ENCODE measurements at places on chromosomes 5 and 9.
A peak's percentile ranks its signal among the peaks of the same experiment; 100 is the strongest.

DNA sequence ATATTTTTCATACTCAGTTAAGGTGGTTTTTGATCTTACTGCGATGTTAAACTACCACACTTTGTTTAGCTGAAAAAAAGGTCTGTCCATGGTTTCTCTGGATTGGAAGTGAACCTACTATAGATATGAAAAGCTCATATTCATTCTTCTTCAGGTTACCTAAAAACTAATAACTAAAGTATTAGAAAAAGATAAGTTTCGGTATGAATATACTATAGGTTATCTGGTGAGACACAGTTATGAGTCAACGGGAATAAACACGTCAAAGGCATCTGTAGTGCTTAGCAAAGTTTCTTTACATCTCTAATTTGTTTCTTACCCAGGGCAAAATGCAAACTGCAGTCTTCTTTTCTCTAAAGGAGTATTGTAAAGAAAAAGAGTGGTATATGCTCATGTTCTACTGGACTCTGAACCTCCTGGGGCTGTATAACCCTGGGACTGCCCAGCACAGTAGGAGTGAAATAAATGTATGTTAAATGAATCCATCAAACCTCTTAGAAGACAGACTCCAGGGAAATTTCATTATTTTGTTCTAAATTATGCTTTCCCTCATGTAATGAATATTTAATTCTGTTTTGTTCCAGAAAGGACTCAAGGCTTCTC, 521.9 kb downstream of the PDE4D start:
- DNase-seq: no peak

GRCh38 chr5:73496984-73497457, 1.2 kb upstream of the BTF3 start:
- DNase-seq: no peak

GRCh38 chr9:108278341-108278740, 577.4 kb downstream of the ACTL7B start:
- DNase-seq: no peak

- DNase-seq: no peak
Measured at GRCh38 chr5:128798871-128799270, 166.4 kb upstream of the SLC27A6 start.

DNA sequence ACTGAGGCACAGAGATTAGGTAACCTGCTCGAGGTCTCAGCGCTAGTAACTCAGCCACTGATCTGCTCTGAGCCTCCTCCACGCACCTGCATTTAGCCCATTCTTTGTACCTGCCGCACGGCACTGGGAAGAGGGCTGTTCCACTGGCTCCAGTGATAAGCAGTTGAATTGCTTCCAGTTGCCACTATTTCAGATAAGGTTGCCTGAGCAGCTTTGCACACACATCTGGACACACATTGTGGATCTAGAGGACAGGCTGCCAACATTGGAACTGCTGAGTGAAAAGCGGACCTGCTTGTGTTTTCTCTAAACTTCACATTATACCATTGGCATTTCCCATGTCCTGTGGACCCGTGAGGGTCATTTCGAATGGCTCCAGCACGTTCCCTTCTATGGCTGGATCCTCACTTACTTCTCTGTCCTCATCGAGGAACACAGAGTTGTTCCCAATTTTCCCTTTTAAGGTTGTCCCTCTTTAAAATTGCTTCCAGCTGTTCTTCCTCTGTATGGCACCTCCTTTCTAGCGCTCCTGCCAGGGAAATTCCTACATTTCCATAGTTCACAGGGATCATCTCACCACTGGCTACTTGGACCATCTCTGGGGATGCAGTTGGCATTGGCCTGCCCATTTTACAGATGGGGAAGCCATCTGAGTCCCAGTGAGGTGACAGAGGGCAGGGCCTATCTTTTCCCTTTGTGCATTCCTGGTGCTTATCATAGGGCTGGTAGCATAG, 45.9 kb upstream of the RPL26L1 start:
- DNase-seq: no peak

GRCh38 chr5:7728076-7728475, 122.9 kb downstream of the CFAP90 start:
- DNase-seq: no peak

DNA sequence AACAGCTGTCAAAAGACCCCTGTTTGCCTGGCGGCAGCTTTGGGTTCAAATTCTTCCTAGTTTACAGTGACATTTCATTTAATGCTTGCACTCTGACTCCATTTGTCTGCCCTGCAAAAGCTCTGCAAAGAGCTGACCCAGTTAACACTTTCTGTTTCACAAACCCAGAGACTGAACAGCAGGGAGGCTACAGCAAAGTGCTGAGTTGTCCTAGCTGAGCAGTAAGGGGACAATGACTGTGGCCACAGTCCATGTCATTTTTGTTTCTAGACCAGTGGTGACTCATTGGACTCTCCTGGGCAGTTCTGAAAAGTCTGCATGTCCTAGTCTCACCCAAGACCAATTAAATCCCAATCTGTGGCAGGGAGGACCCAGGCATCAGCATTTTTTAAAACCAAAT, 994.8 kb upstream of the WWC1 start:
- no peak for DNase-seq

DNA sequence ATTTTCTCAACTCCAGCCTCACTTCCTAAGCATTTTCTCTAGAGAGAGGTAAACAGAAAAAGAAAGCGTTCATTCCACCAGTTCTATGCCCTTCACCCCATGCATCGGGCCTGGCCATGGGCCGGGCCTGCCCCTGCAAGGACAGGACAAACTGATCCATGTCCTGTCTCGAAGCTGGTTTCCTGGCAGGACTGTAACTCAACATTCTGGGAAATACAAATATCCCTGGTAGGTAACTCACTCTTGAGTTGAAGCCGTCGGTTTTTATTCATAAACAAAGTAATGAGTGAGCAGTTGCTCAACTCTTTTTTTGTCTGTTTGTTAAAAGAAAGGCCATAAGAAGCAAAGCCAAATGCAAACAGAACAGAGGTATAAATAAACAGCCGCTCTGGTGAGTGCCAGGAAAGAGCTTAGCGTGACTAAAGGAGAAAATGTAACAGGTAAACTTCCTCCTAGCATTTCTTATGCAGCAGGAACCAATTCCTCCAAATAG, 64.4 kb upstream of the DNAH5 start:
- no peak for DNase-seq

GRCh38 chr5:34627794-34628193, 28.3 kb upstream of the RAI14 start:
- no peak for DNase-seq

DNA sequence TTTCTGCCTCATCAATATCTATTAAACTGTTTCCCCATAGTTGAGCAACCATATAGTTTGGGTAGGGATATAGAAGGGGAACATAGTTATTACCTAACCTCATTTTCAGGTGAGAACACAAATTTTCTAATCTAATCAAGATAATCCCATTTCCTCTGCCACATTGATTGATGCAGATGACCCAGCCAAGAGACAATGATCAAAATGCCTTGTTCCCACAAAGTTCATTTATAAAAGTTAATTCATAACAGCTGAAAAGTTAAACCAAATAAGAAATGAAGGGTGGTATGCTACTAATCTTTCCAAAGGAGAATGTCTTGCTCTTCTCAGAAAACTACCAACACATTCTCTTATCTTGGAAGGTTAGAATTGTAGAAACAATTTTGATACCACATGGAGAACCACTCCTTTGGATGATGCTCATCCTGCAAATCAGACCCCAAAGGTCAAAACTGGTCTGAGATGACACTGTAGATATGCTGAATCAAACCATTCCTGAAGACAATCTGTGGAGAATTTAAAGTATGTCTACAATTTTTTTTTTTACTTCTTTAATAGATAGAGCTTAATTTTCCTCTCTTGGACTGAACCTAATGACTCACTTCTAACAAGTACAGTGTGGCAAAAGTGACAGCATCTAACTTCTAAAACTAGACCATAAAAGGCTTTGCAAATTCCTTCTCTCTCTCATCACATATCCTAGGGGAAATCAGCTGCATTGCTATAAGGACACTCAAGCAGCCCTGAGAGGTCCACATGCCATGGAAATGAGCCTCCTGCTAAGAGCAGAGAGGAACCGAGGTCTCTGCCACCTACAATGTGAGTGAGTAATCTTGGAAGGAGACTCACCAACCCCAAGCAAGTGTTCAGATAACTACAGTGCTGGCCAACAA, 586.7 kb upstream of the TUSC1 start:
- no peak for DNase-seq

GRCh38 chr5:652773-653350, 40.3 kb downstream of the TPPP start:
- DNase-seq: no peak

DNA sequence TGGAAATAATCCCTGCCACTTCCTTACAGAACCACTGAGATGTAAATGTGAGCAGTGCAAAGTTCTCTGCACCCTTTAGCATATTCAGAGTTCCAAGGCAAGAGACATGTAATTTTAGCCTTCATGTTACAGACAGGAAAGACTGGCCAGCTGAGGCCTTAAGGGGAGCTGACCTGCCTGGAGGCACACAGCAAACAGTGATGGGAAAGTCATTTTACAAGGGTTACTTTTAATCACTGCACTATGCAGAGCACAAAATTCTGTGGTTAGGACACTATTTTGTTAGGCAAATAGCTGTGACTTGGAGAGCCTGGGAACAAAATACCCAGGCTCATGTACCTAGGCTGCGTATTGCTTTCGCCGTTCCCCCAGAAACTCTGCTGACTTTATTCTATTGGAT, 30.2 kb upstream of the TNIP1 start:
- no peak for DNase-seq

DNA sequence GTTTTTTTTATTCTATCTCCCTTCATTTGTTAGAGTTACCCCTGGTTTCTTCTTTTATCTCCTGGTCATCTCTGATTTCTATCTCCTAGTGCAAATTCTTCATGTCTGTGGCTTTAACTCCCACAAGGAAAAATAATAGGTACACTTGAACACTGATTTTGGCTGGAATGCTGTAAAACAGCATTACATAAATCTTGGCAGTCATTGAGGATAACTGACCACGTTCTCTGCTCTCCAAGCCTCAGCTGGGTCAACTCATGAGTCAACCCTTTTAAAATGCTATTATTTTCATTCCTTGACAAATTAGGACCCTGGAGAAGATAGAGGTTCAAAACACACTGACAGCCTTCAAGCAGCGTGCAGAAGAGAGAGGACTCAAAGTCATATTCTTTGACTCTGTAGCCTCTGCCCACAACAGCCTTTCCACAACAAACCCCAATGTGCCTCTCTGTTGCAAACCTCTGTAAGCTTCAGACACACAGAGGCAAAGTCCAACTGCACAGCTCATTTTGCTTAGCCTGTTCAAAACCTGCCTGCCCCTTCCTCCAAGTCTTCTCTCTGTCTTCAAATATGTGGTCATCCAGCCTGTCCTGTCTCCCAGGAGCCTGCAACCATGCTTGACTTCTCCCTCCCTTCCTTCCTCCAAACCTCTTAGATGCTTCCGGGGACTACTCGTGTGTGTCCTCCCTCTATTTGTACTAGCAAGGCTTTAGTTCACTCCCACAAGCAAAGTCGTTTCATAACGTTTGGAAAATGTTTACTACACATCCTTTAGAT, 398.4 kb downstream of the MED10 start:
- DNase-seq: no peak

GRCh38 chr9:656926-657568, 184.4 kb upstream of the DMRT1 start:
- DNase-seq: peak; percentile 15

DNA sequence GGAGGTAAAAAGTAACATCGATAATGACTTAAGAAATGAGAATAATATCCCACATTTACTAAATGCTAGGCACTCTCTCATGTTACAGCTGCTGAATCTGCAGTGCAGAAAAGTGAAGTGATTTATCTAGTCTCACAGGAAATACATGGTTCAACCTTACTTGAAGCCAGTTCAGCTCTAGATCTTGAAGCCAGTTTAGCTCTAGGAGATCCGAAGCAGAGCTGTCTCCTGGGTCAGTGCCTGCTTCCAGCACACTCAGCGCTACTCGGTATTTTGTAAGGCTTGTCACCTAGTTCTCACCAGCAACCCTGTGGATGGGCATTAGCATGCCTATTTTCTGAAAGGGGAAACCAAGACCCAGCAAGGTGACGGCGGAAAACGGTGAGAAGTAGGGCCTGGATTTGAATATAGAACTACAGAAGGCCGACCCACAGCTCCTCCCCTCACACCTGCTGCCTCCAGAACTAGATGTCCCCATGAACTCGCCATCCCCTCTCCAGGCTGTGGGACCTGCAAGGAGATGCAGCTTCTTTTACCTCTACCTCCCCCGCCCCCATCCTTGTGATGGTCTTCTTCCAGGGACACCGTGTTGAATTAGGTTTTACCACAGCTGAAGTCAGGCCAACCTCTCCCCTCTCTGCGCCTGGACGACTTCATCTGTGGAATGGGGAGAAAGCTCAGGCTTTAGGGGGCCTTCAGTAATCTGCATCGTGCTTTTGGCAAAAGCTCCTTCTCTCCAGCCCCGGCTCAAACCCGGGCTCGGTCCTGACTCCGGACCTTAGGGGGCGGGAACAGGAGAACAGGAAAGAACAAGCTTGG, 4.4 kb upstream of the MSX2 start:
- DNase-seq: no peak

DNA sequence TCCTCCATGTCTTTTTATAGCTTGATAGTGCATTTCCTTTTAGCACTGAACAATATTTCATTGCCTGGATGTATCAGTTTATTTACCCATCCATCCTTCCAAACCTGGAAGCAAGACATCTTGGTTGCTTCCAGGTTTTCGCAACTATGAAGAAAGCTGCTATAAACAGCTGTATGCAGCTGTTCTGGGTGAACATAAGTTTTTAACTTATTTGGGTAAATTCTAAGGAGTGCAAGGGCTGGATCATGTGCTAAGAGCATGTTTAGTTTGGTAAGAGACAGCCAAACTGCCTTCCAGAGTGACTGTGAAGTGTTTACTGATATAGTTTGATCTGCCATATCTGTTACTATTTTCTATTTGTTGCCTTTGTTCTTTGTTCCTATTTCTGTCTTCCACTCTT, 58.5 kb downstream of the CSF2 start:
- no peak for DNase-seq

- no peak for DNase-seq
Measured at GRCh38 chr9:74953235-74953751, 581 bp upstream of the C9orf40 start.

Data from activated CD4-positive, alpha-beta T cell treated with anti-CD3 and anti-CD28 coated beads for 36 hours (primary cell).